ENCODE measurements at places on chromosomes 13 and 19.

DNA sequence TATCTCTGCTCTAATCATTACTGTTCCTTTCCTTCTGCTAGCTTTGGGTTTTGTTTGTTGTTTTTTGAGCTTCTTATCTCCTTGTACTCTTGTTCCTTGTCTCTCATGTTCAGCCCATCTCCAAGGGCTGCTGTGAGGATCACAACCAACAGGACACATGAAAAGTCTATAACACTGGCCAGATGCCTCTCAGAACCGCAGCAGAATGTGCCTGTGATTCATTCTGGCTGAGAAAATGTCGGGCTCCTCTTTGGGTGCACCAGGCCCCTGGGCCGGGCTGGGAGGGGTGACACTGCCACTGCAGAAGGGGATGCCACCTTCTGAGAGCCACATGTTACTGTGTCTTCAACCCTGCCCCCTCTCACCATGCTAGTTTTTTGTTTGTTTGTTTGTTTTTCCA lies 48.0 kb downstream of the GGACT start:
- no peak for DNase-seq

DNA sequence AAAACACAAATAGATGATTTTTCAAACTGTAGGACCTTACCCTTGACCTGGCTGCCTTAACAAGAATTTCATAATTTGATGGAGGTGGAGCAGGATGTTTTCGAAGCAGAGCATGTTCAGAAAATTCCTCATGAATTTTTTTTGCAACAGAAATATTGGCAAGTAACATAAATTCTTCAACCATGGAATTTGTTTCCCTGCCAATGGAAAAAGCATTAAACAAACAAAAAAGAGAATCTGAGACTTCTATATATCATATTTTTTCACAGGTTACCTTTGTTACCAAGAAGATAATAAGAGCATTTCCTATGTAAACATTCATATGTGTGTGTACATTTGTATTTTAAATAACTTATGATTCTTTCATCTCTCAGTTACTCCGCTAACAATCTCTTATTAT lies 18.3 kb downstream of the DIS3 start:
- DNase-seq = no peak

- no peak for DNase-seq
Observed at GRCh38 chr13:78046331-78046730, 127.7 kb upstream of the EDNRB start.

DNA sequence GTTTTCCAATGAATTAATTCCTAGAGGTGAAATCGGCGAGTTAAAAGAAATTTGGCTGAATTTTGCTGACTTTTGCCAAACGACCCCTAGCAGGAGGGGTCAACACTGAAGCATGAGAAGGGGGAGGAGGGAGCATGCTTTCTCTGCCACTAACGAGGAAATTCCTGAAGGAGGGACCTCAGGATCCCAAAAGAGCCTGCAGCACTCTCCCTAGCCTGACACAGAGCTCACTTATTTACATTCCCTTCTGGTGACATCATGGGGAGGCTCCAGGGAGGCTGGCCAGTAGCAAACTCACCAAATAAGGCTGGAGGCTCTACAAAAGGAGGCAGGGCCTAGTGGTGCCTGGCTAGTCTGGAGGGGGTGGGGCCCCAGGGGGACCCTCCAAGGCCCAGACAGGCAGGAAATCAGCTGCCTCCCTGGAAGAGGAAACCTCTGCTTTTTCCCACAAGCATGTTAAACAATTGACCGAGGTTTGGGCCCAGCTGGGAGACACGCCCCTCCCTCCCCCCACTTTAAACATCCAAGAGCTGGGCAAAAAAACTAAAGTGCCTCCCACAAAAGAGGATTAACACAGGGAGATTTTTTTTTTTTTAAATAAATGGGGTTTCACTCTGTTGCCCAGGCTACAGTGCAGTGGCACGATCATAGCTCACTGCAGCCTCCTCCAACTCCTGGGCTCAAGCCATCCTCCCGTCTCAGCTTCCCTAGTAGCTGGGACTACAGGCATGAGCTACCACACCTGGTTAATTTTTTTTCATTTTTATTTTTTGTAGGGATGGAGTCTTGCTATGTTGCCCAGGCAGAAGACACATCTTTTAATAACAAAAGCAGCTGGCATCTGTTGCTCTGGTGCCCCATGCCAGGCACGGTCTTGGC lies 2.1 kb downstream of the DAPK3 start:
- DNase-seq = no peak

DNA sequence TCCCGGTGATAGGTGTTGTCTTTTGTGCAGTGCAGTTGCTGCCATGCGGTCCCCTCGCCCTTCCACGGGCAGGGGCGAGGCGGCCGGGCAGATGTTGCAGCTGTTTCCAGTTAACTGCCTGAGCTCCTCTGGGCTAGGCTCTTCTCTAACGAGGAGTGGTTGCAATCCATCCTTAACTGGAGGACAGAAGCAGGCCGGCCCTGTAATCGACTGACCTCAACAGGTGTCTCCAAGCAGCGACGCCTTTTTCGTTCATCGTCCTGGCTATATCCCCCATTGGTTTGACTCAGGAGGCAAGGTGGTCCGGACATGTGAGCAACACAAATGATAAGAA lies 1.9 kb upstream of the TSC22D1 start:
- no peak for DNase-seq

DNA sequence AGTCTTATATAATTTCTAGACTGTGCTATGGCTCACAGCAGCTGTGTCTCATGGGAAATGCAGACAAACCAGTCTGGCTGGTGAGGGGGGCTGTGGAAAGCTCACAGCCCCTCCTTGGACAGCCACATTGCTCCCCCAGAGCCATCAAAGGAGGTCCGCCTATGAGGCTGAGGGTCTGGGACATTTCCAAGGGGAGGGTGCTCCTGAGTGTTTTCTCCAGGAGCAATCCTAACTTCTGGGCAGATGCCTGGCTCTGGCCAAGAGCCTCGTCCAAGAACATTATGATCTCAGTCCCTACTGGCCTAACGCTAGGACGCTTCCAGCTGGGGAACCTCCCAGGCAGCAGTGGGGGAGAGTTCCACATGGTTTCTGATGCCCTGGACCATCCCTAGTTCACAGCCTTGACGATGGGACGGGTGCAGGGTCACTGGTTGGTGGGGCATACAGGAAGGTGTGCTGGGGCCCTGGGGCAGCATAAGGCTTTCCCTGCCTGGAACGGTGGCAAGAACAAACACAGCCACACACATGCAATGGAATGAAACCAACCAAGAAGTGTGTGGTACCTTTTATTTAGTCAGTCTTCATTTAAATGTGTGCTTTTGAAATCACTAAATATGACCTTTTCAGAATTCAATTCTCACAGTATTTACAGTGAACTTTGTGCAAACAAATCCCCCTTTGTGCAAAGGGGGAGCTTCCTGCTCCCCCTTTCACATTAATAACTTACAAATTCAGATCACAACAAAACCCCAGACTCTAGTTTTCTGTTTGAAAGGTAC lies 60.6 kb downstream of the CDADC1 start:
- DNase-seq = no peak

DNA sequence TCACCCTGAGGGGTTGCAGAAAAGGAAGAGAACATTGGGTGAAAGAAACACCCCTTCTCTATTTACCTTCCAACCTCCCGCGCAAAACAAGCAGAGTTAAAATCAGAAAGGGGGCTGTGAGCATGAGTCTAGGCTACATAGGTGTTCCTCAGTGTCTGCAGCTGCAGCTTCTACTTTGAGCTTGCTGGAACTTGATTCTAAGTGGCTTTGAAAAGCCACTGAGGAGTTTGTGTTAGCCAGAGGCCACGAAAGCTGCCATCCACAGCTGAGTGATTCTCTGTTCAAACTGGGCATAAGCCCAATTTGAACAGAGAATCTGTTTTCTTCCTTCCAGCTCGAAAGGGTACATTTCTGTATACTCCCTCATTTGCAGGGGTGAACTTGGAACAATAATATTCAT lies 343.9 kb downstream of the PCDH9 start:
- no peak for DNase-seq
